ENCODE measurements at places on chromosomes 5 and 9. TPM values are rescaled to one million over a fixed set of nuclear protein-coding genes. Genes with fewer than 3 reads are reported as not detected.

Gene BAAT
- 0.15 TPM for total RNA-seq

GRCh38 chr5:18740301-18740700 lies 1106.0 kb downstream of the TAF11L14 start:
- no peak overlapping the region for H3K27ac ChIP-seq
- H3K4me1 ChIP-seq = peaks cover 36% of the 10 kb centered on the region
- peak overlapping the region; percentile 24 for H3K4me3 ChIP-seq
- DNase-seq = no peak
- peaks cover 7% of the 10 kb centered on the region for H3K36me3 ChIP-seq

- H3K36me3 ChIP-seq = no peaks in the 10 kb centered on the region
- peaks cover 26% of the 10 kb centered on the region for H3K4me1 ChIP-seq
- H3K4me3 ChIP-seq = peak overlapping the region; percentile 80
- no peak overlapping the region for H3K27ac ChIP-seq
Observed at GRCh38 chr5:139746691-139747582, 48.7 kb upstream of the PSD2 start.

GRCh38 chr9:128917151-128917849 lies 3.5 kb upstream of the PHYHD1 start:
- H3K27ac ChIP-seq = no peak overlapping the region
- no peak for DNase-seq
- peaks cover 46% of the 10 kb centered on the region for H3K36me3 ChIP-seq

Gene PKD2L2
- not detected for total RNA-seq

GRCh38 chr9:98185611-98186171 lies 6.7 kb downstream of the CORO2A start:
- DNase-seq = no peak
- no peak overlapping the region for H3K4me3 ChIP-seq
- peaks cover 38% of the 10 kb centered on the region for H3K4me1 ChIP-seq
- no peak overlapping the region for H3K27ac ChIP-seq
- H3K36me3 ChIP-seq = peaks cover 5% of the 10 kb centered on the region

- H3K4me1 ChIP-seq = no peaks in the 10 kb centered on the region
- no peaks in the 10 kb centered on the region for H3K27me3 ChIP-seq
- no peak overlapping the region for H3K27ac ChIP-seq
- DNase-seq = no peak
Observed at GRCh38 chr5:29337030-29337429, 1856.5 kb upstream of the CDH6 start.

- H3K27me3 ChIP-seq = no peaks in the 10 kb centered on the region
- peaks cover 82% of the 10 kb centered on the region for H3K36me3 ChIP-seq
- H3K27ac ChIP-seq = peak overlapping the region; percentile 88
- peak; percentile 38 for DNase-seq
- H3K4me3 ChIP-seq = no peak overlapping the region
Observed at GRCh38 chr5:157390551-157391297, 69.3 kb upstream of the NIPAL4 start.

Gene ARL14EPL
- total RNA-seq = not detected

DNA sequence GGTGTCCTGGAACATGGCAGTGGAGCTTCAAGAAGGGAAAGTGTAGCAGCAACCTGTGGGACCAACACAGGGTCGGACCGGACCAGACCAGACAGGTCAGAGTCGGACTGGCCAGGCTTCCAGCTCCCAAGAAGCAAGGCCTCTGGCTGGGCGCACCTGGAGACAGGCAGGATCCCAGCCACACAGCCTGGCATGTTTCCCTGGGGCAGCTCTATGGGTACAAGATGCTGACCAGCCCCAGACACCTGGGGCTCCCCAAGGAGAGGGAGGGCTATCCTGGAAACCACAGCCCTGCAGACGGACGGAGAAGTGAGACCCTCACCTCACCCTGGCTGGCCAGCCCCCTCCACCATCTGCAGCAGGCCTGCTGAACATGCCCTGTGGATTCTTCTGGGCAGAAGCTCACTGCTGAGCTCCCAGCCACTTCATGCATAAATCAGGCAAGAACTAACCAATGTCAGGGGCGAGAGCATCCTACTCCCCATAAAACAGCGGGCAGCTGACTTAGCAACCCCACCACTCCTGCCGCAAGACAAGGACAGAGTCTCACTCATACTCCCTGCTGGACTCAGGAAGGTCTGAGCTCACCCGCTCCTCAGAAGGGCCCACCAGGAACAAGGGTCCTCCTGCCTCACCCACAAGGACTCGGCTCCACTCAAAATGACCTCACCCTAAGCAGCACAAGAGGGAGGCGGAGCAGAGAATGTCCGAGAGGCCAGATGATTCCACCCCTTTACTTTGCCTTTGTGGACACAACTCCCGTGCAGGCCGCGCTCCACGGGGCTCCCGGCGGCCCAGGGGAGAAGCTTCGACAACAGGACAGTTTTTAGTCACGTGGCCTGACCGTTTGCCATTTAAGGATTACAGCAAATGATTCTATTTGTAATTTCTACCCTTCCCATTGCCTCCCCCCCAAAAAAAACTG lies 2.9 kb upstream of the DPH7 start:
- H3K36me3 ChIP-seq = peaks cover 10% of the 10 kb centered on the region
- H3K4me1 ChIP-seq = peaks cover 25% of the 10 kb centered on the region
- no peak overlapping the region for H3K4me3 ChIP-seq

GRCh38 chr5:42108468-42108867 lies 183.4 kb downstream of the FBXO4 start:
- no peaks in the 10 kb centered on the region for H3K4me1 ChIP-seq
- no peak overlapping the region for H3K27ac ChIP-seq
- H3K4me3 ChIP-seq = no peak overlapping the region

Gene NKD2
- not detected for total RNA-seq

Gene SLC36A3
- not detected for total RNA-seq

Gene CORO2A
- 27.0 TPM for total RNA-seq

All from CD4-positive, CD25-positive, alpha-beta regulatory T cell (primary cell).